Activated effector memory CD4-positive, alpha-beta T cell treated with anti-CD3 and anti-CD28 coated beads, Interleukin-2, amount 50 U/mL, for 16 hours (primary cell): ENCODE measurements at places on chromosomes 16 and 17.

DNA sequence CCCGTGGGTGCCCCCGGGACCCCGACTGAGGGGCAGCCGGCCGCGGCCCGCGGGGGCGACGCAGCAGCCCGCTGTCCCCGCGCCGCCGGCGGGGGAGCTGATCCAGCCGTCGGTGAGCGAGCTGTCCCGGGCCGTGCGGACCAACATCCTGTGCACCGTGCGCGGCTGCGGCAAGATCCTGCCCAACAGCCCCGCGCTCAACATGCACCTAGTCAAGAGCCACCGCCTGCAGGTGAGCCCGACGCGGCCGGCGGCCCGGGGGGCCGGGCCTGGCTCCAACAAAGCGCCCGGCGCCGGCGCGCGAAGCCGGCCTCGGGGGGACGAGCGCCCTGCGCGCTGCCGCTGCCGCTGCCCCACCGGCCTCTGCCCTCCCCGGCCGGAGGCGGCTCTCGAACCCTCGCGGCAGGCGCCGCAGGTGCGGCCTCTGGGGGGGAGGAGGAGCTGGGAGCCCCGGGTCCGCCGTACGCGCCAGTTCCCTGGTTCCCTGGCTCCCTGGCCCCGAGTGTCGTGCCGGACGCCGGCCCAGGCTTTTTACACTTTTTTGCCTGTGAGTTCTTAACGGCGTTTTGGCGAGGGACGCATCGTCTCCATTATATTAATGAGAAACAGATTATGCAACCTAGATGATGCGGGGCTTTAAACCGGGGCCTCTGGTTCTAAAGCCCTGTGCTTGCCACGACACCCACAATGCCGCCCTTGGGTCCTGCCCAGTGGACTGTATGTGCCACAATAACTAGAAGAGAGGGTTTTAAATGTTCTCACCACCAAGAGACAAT, 521 bp downstream of the ATMIN start:
- DNase-seq, result no peak

DNA sequence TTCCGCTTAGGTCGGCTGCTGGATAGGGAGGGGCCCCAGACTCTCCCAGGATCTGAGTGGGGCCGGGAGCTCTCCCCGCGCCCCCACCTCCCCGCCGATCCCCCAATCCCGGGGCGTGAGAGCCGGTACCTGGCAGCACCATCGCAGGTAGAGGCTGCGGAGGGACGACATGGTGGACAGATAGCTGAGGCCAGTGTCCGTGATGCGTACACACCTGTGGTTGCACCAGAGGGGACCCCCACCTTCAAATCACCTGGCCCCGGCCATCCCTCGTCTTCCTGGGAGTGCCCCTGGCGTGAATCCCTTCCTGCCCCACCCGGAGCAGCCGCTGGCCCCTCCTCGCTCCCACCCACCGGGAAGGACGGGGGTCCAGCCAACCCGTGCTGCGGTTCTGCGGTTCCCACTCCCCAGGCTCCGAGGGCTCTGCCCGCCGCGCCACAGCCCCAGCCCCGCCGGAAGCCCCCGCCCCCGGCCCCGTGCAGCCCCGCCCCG, 4.7 kb upstream of the WDR24 start:
- no peak for DNase-seq

- no peak for DNase-seq
Observed at GRCh38 chr16:80599466-80599865, 58.7 kb downstream of the DYNLRB2 start.

DNA sequence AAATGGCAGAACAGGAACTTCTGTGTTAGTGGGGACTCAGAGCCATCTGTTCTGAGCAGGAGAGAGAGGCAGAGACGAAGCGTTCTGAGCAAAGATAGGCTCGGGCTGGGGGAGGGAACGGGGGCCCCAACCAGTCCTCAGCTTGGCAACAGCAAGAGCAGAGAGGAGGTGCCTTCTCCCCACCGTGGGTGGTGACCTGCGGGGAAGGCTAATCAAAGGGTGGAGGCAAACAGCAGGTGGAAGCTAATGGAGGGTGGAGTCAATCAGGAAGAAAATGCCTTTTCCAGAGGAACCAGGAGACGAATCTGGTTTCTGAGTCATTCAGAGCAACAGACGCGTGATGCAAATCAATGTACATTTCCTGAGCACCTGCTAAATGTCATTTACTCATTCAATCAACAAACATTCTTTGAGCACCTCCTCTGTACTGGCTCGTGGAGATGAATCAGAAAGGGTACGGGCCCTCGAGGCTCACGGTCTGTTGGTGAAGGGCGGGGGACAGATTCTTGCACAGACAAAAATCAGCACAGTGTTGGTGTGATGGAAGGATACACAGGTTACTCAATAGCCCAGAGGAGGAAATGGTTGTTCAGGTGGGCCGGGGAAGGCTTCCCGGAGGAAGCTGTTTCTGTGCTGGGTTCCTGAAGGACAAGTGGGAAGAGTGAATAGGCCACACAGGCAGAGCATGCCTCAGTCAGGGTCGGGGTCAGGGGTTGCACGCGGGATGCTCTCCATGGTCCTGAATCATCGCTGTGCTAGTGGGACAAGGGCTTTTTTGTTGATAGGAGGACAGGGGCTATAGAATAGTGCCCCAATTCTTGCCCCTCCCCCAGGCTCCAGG, 5.7 kb upstream of the SPNS2 start:
- DNase-seq, result no peak
